Activated CD4-positive, alpha-beta T cell treated with anti-CD3 and anti-CD28 coated beads for 1 hour (primary cell): ENCODE measurements at places on chromosomes 16 and 17.

DNA sequence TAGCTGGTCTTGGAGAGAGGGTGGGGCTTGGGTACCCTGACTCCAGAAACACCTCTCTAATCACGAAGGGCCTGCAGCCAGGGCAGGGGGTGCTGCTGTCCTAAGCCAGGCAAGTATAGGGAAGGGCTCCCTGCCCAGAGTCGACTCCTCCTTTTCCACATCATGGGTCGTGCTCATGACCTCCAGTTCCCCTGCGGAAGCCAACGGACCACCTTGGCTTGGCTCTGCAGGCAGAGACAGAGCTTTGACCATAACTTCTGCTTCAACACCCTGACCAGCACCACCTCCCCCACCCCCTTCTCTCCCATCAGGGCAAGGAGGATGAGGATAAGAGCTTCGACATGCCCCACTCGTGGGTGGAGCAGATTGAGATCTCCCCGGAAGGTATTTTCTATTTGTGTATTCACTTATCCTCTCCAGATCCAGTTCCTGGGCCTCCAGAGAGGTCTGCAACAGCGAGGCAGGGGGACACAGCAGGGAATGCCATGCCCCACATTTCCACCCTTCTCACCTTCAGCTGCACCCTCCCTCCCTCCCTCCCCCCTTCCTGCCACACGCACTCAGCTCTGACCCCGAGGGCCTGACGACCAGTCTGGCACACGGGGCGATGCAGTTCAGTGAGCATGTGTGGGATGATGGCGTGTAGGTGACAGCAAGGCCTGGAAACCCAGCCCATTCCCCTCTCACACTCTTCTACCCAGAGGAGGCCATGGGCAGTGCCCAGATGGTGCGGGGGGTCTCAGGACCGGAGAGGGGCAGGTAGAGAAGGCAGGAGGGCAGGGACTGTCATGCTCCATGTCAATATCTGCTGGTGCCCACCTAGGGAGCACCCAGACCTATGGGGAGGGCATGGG lies 14.0 kb upstream of the KATNB1 start:
- no peak for DNase-seq

GRCh38 chr16:30553393-30553899 lies 4.7 kb downstream of the ZNF764 start:
- DNase-seq = no peak

- no peak for DNase-seq
Observed at GRCh38 chr17:45313421-45313771, 3.4 kb downstream of the MAP3K14 start.

DNA sequence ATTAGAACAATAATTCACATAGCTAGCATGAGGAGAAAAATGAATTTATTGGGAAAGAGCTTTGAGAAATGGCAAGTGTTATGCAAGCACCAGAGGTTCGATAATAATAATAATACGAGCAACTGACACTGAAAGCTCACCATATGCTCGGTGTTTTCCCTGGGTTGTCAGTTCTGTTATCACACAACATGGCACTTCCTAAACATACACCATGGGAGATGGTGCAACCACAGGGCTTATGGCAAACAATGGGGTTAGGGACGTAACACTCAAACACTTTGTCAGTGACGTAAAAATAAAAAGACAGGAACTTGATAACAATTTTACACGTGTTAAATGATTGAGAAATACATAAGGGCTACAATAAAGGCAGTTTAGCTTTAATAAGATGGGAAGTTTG lies 23.7 kb downstream of the OR1D5 start:
- DNase-seq = no peak

DNA sequence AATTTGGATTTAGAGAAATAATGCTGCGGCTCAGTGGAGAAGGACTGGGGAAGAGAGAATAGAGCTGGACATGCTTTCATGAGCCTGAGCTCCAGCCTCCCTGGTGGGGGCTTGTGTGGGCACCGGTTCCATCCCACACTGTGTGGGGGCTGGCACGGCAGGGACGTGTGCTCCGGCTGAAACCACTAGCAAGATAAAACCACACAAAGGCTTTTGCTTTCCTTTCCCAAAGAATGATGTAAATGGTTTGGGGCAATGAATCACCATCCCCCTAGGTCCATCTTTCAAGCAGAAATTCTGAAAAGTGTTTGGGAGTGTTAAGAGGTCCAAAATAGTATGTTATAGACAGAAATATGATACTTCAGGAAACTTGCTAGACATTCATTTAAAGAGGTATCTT lies 77.0 kb downstream of the CDH11 start:
- DNase-seq = no peak

GRCh38 chr17:7289256-7290032 lies 5.0 kb downstream of the YBX2 start:
- DNase-seq = no peak

- DNase-seq = no peak
Observed at GRCh38 chr16:9798952-9799580, 383.2 kb downstream of the GRIN2A start.

GRCh38 chr16:88870608-88871348 lies 4.3 kb upstream of the PABPN1L start:
- DNase-seq = no peak

DNA sequence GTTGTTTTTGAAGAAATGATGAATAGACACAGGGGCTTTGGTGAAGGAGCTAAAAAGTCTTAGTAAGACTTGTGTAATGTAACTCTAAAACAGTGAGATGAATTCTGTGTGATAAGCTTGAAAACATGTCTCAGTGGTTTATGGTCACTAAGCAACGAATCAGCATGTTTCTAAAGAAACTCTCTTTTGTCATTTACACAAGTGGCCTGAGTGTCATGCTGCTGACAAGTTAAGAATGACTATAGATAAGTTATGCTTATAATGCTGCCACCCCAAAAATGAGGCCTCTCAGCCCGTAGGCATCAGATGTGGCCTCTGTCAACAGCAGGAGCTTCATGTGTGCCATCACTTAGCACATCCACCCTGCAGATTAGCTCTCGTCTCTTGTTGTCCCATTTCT lies 8.7 kb downstream of the COX10 start:
- DNase-seq = no peak

GRCh38 chr17:75041656-75042280 lies 5.0 kb downstream of the ATP5PD start:
- no peak for DNase-seq

GRCh38 chr17:10192461-10192860 lies 5.9 kb downstream of the GAS7 start:
- no peak for DNase-seq

GRCh38 chr16:57870753-57871454 lies 68.6 kb upstream of the KIFC3 start:
- DNase-seq = no peak

DNA sequence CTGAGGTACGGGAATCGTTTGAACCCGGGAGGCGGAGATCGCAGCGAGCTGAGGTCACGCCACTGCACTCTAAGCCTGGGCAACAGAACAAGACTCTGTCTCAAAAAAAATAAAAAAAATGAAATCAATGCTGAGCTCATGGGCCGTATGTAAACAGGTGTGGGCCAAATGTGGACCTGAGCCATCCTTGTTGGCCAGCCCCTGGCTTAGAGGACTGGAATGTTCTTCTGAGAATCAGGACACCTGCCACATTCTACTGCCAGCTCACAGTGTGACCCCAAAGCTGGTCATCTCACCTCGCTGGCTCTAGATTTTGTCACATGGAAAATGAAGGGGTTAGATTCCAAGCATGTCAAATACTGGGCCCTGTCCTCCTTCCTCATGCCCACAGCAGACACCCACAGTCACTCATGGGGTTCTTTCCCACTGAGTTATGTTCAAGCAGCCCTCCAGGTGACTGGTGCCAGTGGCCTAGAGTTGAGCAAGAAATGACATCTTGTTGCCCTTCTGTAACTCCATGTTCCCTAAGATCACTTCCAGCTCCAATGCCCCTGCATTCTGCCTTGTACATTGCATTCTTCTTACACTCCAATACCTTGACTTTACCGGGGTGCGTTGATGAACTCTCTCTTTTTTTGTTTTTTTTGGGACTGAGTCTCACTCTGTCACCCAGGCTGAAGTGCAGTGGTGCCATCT lies 110.6 kb downstream of the ABCC1 start:
- no peak for DNase-seq

- no peak for DNase-seq
Observed at GRCh38 chr16:23959752-23960072, 123.9 kb downstream of the PRKCB start.

- no peak for DNase-seq
Observed at GRCh38 chr16:27902551-27902950, 161.0 kb downstream of the GSG1L start.

GRCh38 chr17:28725660-28726225 lies 290 bp downstream of the TLCD1 start:
- DNase-seq = no peak

DNA sequence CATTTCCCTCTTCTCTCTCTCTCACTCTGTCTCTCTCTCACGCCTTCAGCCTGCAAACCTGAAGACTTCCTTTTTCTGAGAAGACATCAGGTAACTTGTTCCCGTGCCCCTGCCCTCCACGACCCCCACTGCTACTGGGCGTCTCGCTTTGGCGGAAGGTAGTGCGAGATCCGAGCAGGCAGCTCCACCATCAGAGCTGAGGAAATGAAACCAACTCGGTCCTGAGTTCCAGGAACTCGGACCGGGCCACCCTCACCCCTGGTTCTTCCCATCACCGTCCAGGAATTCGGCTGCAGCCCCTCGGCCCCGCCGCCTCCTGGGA lies 585 bp downstream of the MLKL start:
- no peak for DNase-seq

GRCh38 chr17:80596760-80597608 lies 52.3 kb downstream of the RPTOR start:
- DNase-seq = no peak

- DNase-seq = no peak
Observed at GRCh38 chr17:71921796-71922195, 199.0 kb upstream of the SOX9 start.

GRCh38 chr16:21620592-21620991 lies 21.2 kb downstream of the METTL9 start:
- no peak for DNase-seq

GRCh38 chr17:77419547-77420094 lies 278.9 kb downstream of the SEC14L1 start:
- DNase-seq = no peak

DNA sequence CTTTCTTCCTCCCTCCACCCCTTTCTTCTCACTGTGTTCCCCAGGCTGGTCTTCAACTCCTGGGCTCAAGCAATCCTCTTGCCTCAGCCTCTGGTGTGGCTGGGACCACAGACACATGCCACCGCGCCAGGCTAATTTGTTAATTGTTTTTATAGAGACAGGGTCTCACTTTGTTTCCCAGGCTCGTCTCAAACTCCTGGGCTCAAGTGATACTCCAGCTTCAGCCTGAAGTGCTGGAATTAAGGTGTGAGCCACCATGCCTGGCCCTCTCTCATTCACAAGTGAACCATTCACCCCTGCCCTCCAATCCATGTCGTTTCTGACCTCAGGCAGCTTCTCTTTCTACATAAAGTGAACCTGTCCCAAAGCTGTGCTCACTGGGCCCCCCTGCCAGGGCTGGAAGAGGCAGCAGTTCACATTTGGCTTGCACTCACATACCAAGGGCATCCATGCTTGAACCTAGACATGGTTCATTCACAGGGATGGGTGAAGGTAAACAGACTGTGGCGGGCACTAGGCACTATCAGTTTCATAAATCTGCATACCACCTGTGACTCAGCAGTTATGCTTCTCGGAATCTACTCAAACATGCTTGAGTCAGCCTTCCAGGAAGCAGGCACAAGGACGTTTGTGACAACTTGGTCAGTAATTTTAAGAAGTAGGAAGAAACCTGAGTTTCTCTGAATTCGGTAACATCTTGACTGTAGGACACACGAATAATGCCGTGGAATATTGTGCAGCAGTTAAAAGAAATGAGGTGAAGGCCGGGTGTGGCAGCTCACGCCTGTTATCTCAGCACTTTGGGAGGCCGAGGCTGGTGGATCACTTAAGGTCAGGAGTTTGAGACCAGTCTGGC lies 6.0 kb upstream of the RNF213 start:
- peak; percentile 28 for DNase-seq

DNA sequence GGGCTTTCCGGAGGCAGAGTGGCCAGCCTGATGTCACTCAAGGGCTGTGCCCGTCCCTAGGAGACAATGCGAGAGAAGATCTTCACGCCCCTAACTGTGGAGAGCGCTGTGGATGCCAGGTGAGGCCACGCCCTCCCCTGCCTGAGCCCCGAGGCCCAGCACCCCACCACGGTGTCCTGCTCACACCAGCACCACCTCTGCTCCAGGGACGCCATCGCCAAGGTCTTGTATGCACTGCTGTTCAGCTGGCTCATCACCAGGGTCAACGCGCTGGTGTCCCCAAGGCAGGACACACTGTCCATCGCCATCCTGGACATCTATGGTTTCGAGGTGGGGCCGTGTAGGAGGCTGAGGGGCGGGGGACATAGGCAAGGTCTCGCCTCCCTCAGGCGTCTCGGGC lies 27.8 kb downstream of the MYO15A start:
- DNase-seq = no peak

DNA sequence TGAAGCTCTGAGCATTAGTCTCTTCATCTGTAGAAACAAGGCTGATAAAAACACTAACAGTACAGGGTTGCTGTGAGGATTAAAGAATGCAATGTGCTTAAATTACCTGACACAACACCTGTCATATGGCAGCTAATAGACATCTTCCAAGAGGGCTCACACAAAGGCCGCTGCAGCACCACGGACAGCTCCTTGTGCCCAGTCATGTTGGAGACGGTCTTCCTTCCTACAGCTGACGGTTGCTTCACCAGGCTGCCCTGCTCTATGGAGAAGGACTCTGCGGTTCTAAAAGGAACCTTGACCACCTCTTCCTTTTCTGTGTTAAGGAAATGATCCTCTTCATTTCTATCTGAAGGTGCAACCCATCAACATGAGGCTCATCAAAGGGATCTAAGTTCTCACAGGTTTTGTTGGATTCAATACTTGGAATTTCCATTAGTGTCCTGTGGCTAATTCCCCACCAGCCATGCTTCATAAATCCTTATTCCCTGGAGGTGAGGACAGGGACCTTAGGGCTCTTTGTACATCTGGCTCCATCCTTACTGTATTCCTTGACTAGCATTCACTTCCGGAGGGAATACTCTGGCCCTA lies 138.9 kb upstream of the CES5A start:
- no peak for DNase-seq

GRCh38 chr16:29834079-29834478 lies 13.8 kb downstream of the MVP start:
- no peak for DNase-seq

GRCh38 chr16:79612207-79612606 lies 11.7 kb upstream of the MAF start:
- no peak for DNase-seq

GRCh38 chr17:81991684-81992305 lies 14.4 kb downstream of the ASPSCR1 start:
- no peak for DNase-seq
